ENCODE measurements at places on chromosomes 2 and 18.
A peak's percentile ranks its signal among the peaks of the same experiment; 100 is the strongest.

DNA sequence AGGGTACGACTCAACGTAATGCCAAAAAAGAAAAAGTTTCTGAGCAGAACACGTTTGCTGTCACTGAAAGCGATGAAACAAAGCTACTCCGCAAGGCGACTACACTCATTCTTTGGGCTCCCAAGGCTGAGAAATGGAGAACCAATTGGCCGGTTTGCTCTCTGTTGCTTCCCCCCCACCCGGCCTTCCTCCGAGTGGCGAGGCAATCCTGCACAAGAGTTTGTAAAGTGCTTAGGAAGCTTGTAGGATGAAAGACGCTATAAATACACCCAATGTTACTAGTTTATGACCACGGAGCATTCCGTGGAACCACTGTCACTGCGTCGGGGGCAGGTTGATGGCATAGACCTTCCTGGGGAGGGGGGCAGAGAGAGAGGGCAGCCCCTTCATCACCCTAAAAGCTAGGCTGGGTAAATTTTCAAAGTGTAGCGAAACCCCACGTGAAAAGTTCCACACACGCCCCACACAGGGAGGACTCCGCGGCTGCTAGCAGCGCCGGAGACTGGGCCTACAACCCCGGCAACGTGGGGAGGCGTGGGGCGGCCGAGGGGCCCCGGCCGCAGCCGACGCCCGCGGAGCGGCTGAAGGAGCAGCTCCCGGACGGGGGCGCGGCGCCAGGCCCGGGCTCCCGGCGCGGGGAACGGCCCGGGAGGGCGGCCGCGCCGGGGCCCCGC is 915 bp downstream of the CUL3 start:
- peak; percentile 68 for DNase-seq

- no peak for DNase-seq
These were observed 19.3 kb downstream of the CTAGE1 start for GRCh38 chr18:22398464-22398863.

DNA sequence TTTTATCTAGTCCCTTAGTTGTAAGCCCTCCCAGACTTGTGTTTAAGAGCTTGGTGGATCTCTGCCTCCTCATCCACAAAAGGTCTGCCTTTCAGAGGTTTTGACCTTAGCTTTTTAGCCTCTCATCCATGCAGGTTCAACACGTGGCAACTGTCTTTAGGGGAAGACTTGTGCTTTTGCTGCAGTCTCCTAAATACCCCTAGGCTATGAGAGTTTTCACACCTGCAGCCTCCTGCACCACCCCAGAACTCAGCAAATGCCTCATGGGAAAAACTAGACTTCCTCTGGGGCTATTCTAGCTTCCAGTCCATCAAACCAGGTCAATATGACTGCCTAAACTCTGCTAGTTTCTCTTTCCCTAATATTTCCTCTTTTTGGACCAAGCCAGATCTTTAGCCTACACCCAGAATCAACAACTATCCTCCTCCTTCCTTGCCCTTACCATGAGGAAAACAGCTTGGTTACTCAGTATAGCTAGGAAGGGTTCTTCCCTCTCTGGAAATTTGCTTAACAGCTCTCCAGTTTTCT is 132.3 kb upstream of the RIOK3 start:
- no peak for DNase-seq

GRCh38 chr18:73768043-73768442 is 379.6 kb downstream of the FBXO15 start:
- DNase-seq, result no peak

DNA sequence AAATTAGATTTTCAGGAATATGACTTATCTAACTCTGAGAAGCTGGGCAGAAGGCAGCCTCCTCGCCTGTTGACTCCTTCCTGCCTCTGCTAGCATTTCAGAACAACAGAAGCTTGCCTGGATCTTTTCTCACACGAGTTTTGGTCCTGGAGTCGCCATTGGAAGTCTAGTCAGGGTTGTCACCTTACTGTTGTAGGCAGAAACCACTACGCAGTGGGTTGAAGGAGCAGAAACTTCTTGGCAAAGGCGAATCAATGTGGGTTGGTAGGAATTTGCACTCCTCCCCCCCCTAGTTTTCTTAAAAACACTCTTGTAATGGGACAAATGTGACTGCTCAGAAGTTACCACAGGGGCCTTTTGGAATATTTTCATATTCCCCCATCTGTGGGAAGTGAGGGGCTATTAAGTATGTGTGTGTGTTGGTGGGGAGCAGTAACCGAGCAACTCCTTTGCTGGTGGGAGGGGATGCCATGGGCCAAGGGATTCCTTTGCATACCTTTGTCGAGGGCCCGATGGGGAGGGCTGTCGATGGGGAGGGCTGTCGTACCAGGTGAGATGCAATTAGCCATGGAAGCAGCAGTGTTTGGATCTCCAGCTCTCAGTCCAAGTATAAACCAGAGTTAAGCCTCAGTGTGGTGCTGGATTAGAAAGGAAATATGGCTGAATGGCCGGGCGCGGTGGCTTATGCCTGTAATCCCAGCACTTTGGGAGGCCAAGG is 117.4 kb downstream of the FMNL2 start:
- no peak for DNase-seq

- no peak for DNase-seq
These were observed 327.4 kb upstream of the CWC22 start for GRCh38 chr2:180334514-180334913.

- DNase-seq, result peak; percentile 42
These were observed 980.1 kb upstream of the POU3F3 start for GRCh38 chr2:103873716-103874351.

- no peak for DNase-seq
These were observed 36.2 kb downstream of the ANKRD44 start for GRCh38 chr2:197274349-197274748.

DNA sequence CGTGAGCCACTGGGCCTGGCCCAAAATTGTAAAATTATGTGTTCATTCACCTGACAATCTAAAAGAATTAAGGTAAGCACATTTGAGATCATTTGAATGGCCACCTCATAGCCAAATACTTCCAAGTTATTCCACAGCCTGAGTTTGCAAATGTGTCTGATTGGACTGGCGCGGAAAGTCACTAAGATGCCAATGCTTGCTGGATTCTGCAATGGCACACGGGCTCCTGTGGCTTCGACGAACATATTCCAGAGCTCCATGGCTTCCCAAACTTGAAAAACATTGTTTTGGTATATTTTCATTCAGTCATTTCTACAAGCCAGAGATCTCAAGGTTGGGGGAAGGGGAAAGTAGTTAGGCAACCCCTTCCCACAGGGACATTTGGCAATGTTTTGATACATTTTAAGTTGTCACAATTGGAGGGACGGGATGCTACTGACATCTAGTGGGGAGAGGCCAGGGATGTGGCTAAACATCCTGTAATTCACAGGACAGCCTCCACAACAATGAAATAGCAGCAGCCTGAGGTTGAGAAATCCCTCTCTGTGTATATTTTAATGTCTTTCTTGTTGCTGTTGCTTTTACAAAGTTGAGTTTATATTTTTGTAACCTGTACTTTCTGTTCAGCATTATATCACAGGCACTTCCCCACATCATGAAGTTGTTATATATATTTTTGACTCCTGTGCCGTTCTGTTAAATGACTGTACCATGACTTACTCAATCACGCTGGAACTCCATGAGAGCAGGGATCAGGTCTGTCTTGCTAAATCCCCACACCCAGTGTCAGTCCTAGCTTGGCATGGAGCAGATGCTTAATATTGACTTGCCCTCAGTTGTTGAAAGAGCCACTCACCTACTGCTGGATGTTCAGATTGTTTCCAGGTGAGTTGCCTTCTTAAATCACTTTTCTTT is 56.9 kb downstream of the COL4A4 start:
- peak; percentile 81 for DNase-seq

DNA sequence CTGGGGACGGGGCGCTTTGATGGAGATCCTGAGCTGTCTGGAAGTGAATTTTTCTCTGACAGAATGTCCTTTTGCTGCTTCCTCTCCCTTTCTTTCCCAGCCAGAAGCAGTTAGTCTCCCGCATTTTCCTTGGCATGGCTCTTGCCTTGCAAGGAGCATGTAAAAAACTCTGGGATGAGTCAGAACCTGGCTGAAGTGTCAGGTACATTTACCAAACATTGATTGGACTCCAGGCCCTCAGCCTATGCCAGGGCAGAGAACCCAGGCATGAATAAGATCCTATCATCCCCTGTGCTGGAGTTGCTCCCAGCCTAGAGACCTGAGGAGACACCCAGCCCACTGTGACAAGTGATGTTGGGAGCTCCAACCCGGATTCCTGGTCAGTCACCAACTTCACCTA is 21.6 kb downstream of the STON1 start:
- no peak for DNase-seq

DNA sequence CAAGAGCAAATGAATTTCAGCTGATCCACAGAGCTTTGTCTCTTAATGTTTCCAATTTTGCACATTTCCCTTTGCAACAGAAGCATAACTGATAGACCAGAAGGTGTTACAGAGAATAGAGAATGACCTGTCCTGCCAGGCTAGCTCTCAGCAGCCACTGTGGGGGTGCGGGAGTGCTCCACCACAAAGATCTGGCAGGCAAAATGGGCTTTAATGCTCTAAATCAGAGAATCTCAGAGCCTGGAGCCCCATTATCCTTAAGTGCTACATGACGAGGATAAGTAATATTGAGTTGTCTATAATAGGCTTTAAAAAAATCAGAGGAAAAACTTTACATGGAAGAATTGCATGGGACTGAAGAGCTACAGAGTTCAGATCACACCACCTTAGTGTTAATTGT is 245.7 kb downstream of the PDE11A start:
- no peak for DNase-seq

DNA sequence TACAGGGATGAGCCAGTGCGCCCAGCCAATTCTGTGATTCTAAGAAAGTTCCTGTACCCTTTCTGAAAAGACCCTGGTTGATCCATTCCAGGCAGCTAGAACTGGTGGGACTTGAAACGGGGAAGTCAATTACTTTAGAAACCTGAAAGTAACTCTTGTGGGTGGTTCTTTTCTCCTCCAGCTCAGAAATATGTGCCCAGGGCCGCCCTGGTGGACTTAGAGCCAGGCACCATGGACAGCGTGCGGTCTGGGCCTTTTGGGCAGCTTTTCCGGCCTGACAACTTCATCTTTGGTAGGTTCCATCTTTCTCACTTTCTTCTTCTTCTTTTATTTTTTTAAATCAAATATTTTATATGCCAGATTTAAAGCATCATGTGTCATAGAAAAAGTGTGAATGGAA is 2.7 kb downstream of the TUBB6 start:
- DNase-seq, result no peak

DNA sequence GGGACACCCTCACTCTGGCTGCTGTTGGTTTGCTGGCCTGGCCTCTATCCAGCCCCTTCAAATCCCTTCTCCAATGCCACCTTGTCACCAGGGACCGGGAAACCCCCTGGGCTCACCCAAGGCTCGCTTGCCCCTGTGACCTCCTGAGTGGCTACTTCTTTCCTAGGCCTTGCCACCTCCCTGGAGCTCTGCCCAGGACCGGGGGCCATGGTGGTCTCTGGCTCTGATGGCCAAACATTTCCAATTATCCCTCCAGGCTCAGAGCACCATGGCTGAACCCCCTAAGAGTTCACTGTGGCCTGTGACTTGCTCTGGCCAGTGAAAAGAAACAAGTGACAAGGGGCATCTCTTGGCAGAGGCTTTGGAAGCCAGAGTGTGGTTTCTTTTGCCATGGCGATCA is 237.6 kb downstream of the TFCP2L1 start:
- no peak for DNase-seq

GRCh38 chr2:37794717-37795116 is 123.3 kb upstream of the CDC42EP3 start:
- no peak for DNase-seq

GRCh38 chr2:190626641-190627210 is 22.2 kb upstream of the NAB1 start:
- no peak for DNase-seq

GRCh38 chr18:12599543-12599942 is 58.4 kb downstream of the SPIRE1 start:
- no peak for DNase-seq

DNA sequence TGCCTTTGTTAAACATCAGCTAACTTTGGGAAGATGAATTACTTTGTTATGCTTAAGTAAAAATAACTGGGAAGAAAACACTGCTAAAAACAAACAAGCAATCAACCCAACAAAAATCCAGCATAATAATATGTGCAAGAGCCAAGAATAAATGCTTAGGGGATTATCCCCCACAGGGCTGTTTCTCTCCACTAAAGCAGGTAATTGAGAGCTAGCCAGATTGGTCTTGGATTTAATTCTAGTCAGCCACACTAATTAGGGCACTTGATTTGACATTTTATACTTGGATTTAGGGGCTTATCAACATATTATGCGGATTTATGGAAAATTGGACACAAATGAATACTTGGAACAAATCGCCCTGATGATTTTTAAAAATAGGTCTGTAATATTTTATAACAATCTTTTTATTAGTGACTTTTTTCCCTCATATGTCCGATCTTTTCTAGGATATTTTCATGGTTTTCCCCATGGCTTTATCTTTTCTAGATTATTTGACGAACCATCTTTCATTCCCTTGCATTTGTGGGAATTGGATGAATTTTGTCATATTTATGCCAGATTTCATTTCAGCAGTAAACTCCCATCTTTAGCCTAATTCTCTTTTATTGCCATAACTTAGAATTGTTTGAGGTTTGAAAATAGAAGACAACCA is 199.1 kb upstream of the NXPH2 start:
- no peak for DNase-seq

DNA sequence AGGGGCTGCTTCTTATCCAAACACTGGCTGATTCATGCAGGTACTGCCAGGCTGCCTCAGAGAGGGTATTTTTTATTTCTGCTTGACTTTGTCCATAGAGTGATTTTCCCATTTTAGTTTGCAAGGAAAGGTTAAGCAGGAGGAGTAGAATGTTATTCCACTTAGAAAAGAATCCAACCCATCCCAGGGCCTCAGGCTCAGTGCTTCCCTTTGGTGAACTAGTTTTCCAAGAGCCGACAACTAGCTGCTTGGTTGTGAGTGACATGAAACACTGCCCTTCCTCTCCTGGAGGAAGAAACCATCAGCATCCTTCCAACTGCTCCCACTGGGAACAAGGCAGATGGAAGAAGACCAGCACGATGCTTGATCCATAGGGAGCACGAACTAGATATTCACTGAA is 58.5 kb downstream of the BCL2 start:
- DNase-seq, result no peak

DNA sequence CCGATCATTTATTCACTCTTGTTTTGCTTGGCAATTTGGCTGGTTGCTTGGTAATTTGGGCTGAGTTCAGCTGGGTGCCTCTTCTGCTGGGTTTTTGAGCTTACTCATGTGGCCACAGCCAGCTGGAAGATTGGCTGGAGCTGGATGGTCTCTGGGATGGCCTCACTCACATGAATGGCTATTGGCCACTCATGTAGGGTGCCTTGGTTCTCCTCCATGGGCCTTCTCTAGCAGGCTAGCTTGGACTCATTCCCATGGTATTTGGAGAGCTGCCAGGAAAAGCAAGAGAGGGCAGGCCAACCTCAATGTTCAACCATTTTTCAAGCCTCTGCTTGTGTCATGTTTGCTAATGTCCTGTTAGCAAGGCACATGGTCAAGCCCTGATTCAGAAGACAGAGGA is 16.9 kb downstream of the ZAP70 start:
- DNase-seq, result no peak

GRCh38 chr2:61758159-61758558 is 95.7 kb downstream of the FAM161A start:
- no peak for DNase-seq

GRCh38 chr2:212089873-212090272 is 448.7 kb downstream of the ERBB4 start:
- DNase-seq, result no peak

All from neural progenitor cell (in vitro differentiated cells).